ENCODE measurements at places on chromosomes 3 and 15. TPM values are rescaled to one million over a fixed set of nuclear protein-coding genes. Genes with fewer than 3 reads are reported as not detected.

GOLGA8R gene
- polyA plus RNA-seq = 2.1 TPM

GPR62 gene
- 0.15 TPM for polyA plus RNA-seq

LRTM1 gene
- polyA plus RNA-seq = not detected

SLC24A5 gene
- polyA plus RNA-seq = not detected

SLC22A14 gene
- polyA plus RNA-seq = not detected

CERS3 gene
- not detected for polyA plus RNA-seq

LMAN1L gene
- not detected for polyA plus RNA-seq

CPNE4 gene
- polyA plus RNA-seq = 0.27 TPM

ANKRD63 gene
- polyA plus RNA-seq = not detected

MESP1 gene
- not detected for polyA plus RNA-seq

ERICH6 gene
- not detected for polyA plus RNA-seq

RGMA gene
- 33.6 TPM for polyA plus RNA-seq

FBXO45 gene
- 3.8 TPM for polyA plus RNA-seq

RARRES1 gene
- polyA plus RNA-seq = 30.1 TPM

STAC gene
- 1.2 TPM for polyA plus RNA-seq

SLC28A1 gene
- polyA plus RNA-seq = not detected

SYNPR gene
- polyA plus RNA-seq = not detected

CASR gene
- polyA plus RNA-seq = 1.5 TPM

SLC9C1 gene
- polyA plus RNA-seq = 0.07 TPM

TRIM69 gene
- 51.4 TPM for polyA plus RNA-seq

IL16 gene
- polyA plus RNA-seq = 16.5 TPM

Measured in ovary (tissue), 10 donors.